ENCODE measurements at places on chromosomes 5 and 9.
A peak's percentile ranks its signal among the peaks of the same experiment; 100 is the strongest.

DNA sequence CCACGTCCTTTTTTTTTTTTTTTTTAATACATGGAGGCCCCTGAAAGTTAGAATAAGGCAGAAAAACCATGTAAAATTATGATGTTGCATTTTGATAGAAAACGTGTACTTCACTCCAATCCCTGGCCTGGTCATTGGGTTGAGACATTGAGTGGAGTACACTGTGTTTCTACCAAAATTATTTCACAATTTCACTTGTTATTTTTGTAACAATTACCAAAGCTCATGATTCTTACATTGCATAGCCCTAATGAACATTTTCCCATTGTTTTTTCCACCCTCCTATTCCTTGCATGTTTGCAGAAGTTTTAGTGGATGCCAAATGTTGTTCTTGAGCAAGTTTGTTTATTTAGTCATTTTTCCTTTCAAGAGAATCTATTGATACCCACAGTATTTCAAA lies 21.9 kb downstream of the MAMDC2 start:
- no peak for DNase-seq

DNA sequence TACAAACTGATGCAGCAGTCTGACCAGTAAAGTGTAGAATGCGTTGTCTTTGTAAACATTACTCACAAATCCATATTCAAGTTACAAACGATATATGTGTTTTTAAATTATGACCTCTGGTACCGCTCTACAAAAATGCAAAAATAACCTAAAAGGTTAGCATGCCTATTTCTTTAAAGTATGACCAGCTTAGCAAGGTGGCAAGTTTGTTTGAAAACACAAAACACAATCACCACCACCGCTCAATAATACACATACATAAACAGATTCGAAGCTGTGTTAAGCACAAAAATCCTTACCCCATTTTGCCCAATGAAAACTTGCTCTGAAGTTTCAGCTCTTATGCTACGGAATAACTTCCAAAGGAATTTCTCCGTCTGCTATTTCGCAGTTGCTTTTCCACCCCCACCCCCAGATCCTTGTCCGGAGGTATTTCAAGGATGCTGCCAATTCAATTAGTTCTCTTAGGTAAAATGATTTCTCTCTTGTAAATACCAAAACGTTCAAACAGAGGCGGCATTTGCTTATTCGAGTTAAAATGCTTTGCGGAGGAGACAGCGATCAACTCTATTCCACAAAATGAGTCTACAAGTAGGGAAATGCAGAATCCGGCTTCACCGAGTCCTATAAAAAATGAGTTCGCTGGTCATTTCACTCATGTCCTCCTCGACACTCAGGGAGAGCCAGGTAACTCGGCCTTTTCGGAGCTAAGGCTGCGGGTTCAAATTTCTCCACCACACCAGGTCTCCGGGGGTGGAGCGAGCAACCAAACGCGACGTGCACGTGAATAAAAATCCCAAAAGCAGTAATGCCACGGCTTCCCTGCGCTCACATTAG lies 1.2 kb downstream of the HOMER1 start:
- DNase-seq: no peak

- peak; percentile 79 for DNase-seq
Observed at GRCh38 chr5:88883059-88883835, at the start of gene MEF2C. MEF2C (minus strand) TSS chr5:88883184; CDS start chr5:88823788, 59,396 bp downstream.

GRCh38 chr9:81264516-81264915 lies 424.8 kb downstream of the TLE1 start:
- DNase-seq: no peak

- no peak for DNase-seq
Observed at GRCh38 chr5:40291338-40291737, 388.4 kb upstream of the PTGER4 start.
